SW 1271 (cell line): ENCODE measurements at places on chromosomes 13 and 19.

DNA sequence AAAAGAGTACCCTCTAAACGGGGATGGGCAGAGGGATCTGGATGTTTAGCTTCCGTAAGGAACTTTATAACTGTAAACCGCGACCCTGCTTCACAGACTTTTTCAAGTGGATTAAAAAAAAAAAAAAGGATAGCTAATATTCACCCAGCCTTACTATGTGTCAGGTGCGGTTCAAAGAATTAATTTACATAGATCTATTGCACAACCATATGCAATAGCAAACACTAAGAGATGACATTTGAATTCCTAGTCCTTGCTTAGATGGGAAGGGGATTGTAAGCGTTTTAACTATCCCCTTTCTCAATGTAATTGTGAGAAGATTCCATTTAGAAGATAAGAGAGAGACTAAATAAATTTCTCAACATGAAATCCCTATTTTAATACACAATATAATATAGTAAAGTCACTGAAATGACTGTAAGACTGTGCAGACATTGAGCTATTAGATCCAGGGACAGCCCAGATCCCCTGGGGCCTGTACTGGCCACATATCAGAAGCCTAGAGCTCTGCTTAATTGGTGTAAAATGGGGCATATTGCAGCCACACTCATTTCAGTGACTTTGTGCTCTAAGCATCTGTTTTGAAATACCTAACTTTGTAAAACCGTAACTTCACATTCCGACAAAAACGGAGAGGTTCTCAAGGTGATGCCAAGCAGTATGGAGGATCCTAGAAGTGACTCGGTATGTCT is 13.6 kb downstream of the LATS2 start:
- no peak for DNase-seq

- no peak for DNase-seq
Measured at GRCh38 chr13:34435338-34435737, 506.7 kb upstream of the NBEA start.

- no peak for DNase-seq
Measured at GRCh38 chr13:44302940-44303575, 70.6 kb upstream of the SERP2 start.

DNA sequence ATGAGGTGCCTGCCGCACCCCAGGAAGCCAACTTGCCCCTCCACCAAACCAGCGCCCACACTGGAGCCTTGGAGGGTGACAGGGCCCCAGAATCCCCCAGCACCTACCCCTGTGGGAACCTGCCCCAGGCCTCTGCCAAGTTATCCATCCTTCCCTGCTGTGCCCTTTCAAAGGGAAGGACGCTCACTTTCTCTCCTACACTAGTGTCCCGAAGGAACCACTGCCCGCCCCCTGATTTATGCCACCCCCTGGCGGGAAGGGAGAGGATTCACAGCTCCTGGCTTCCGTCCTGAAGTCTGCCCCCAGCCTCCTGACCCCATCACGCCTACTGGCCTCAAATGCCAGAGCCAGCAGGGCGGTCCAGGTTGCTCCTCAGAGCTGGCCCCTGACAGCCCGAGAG is 1.4 kb downstream of the EVI5L start:
- DNase-seq, result peak; percentile 37

- no peak for DNase-seq
Measured at GRCh38 chr19:18611327-18612050, 1.2 kb upstream of the TMEM59L start.

DNA sequence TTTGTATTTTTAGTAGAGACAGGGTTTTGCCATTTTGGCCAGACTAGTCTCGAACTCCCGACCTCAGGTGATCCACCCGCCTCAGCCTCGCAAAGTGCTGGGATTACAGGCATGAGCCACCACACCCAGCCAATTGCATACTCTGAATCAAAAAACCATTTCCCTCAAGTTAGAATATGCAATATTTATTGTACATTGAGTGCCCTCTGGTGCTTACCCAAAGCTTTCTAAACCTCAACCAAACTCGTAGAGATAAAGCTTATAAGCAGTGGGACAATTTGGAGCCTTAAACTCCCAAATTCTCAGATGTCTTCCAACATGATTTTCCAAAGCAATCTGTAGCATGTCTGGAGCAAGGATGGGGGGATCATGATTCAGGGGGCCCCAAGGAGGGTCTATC is 22.4 kb downstream of the RFXAP start:
- DNase-seq, result no peak

DNA sequence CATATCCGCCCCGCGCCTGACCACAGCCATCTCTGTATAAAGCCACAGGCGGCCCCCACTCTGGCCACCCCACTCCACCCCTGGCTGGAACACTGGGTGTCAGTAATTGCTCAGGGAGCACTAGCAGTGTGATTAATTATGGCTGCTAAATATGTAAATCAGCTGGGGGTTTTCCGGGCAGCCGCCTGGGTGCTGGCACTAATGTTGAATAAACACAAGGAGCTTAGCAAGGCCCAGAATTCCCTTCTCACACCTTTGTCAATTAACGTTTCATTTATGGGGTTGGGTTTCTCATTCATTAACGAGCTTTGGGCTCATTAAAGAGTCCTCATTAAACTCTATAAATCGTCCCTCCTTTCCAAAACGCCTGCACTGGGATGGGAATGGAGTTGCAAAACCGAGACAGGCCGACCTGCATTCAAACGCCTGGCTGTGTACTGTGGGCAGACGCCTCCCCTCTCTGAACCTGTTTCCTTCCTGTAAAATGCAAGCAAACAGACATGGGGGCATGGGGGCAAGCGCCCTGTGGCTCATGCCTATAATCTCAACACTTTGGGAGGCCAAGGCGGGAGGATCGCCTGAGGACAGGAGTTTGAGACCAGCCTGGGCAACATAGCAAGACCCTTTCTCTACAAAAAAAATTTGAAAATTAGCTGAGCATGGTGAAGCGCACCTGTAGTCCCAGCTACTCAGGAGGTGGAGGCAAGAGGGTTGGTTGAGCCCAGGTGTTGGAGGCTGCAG is 17.7 kb upstream of the OLFM2 start:
- no peak for DNase-seq

DNA sequence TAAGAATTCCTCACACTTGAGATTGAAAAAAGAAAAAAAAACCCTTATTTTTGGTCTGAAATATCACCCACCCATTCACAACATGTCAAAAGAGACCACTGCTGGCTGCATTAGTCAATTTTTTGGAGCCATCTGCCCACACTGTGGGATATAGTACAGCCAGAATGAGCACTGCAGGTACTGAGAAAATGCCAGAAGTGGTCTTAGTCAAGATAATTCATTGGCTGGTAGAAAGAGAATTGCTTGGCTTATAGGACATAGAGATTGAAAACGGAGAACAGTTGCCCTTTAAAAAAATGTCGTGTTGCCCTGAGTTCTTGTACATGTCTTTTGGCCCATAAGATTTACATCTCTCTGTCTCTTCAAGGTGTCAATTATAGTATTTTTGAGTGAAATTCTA is 1899.5 kb downstream of the OLFM4 start:
- no peak for DNase-seq
